Smooth muscle cell of the brain vasculature (primary cell): ENCODE measurements at places on chromosomes 4 and X.

GRCh38 chrX:133188631-133189030, 29.5 kb downstream of the TFDP3 start:
- DNase-seq = no peak

GRCh38 chr4:157918036-157918832, 254.6 kb downstream of the GASK1B start:
- DNase-seq = no peak

DNA sequence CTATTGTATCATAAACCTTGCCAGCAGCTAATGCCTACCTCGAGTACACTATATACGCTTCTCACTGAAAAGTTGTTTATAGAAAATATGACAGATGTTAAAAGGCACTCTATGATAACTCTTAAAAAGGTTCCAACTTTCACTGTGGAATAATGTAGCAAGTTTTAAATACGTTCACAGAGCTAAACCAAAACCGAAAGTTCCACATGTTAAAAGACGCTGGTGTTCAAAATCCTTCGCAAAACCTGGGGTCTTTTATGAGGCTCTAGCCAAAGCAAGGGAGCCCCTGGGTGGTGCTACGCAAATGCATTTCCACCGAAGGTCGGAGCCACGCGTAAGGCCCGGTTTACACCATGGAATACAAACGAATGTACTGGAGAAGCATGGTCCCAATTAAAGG, 103.7 kb upstream of the TENM3 start:
- DNase-seq = no peak

GRCh38 chr4:38831653-38832052, 25.0 kb downstream of the TLR6 start:
- DNase-seq = no peak

GRCh38 chr4:25020236-25020635, 10.5 kb downstream of the LGI2 start:
- no peak for DNase-seq

DNA sequence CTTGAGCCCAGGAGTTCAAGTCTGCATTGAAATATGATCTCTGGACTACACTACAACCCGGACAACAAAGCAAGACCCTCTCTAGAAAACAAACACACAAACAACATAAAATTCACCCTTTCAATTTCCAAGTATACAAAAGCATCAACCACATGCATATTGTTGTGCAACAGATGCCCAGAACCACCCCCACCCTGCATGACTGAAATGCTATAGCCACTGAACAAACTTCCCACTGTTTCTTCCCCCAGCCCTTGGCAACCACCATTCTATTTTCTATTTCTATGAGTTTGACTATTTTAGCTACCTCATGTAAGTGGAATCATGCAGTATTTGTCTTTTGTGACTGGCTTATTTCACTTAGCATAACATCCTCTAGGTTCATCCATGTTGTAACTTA, 14.2 kb upstream of the C4orf51 start:
- no peak for DNase-seq

- DNase-seq = no peak
Measured at GRCh38 chrX:149799095-149799714, 17.5 kb downstream of the MAGEA9 start.

DNA sequence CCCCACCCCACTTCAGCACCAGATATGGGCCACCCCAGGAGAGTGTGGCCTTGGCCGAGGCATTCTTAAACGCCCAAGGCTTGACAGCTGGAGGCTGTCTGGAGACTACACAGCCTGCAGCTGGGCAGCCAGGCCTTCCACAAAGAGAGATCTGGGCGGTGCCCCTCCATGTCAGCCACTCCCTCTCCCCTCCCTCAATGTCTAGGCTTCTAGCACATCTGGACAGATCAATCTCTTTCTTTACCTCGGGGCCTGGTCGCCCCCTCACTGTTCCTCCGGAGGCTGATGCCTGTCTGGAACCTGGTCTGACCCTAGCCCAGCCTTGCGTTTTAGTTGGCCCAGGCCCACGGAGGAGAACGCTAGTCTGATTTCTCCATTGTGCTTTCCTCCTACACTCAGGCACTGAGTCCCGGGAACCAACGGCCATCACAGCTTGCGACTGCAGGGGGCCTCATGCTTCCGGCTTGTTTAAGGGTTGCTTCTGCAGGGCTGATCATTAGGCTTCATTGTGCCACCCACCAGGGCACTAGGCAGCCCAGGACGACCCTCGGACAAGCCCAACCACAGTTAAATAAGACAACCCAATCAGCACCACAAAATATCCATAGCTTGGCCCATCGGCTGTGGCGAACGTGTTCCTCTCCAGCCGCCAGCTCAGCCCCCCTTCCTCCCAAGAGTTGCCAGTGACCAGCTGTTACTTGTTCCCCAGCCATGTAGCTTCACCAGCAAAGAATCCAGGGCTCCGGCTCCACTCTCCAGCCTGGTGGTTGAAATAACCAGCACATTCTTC, 200.6 kb downstream of the BCOR start:
- DNase-seq = no peak

- no peak for DNase-seq
Measured at GRCh38 chr4:107270614-107271013, 234.5 kb upstream of the DKK2 start.

- DNase-seq = peak; percentile 17
Measured at GRCh38 chr4:78293821-78294301, 236.7 kb downstream of the FRAS1 start.

GRCh38 chrX:8867406-8867805, 66.2 kb upstream of the FAM9A start:
- DNase-seq = no peak

- DNase-seq = no peak
Measured at GRCh38 chr4:31917334-31917733, 1197.2 kb downstream of the PCDH7 start.

DNA sequence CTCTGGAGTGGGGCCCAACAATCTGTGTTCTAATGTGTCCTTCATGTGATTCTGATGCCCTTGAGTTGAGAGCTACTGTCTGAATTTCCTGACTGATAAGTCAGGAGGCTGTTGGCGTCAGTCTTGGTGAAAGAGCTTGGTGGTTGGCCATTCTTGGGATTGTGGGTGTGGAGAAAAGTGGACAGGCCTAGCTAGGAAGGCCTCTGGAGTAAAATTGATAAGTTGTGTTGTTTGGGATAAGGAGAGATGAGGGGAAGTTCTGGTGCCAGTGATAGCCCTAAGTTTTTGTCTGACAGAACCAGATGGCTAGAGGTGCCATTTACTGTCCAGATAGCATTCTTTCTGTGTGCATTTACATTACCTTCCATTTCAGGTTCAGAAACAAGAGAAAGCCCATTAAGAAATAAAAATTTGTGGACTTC, 11.7 kb downstream of the NSD2 start:
- no peak for DNase-seq

DNA sequence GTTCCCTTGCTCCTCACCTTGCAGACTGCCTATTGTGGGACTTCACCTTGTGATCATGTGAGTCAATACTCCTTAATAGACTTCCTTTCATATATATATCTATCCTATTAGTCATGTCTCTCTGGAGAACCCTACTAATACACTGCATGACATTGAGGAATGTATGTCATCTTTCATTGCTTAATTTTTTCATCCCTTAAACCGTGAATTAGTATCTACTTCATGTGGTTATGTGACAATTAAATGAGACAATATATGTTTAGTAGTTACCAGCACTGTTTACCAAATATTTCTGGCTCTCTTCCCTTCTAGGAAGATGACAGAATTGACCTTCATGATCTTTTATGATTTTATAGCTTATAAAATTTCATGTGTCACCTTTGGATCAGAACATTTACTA, 759.5 kb downstream of the GRXCR1 start:
- DNase-seq = no peak

DNA sequence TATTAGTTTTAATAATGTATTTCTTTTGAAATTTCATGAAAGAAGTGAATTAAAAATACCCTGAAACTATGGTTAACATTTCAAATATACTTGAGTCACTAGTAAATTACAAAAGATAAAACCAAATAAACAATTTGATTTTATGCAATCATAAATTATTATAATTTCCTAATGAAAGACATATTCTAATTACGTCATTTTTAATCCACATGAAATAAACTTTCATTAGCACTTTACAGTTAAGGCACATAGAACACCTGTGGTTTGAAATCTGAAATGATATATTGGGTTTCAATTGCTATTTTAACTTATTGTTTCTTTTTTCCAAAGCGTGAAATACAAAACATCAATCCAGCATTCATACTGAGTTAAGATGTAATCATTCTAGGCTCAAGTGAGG, 1492.5 kb upstream of the PABPC4L start:
- no peak for DNase-seq

GRCh38 chrX:73239242-73239641, 24.6 kb upstream of the NAP1L2 start:
- no peak for DNase-seq

DNA sequence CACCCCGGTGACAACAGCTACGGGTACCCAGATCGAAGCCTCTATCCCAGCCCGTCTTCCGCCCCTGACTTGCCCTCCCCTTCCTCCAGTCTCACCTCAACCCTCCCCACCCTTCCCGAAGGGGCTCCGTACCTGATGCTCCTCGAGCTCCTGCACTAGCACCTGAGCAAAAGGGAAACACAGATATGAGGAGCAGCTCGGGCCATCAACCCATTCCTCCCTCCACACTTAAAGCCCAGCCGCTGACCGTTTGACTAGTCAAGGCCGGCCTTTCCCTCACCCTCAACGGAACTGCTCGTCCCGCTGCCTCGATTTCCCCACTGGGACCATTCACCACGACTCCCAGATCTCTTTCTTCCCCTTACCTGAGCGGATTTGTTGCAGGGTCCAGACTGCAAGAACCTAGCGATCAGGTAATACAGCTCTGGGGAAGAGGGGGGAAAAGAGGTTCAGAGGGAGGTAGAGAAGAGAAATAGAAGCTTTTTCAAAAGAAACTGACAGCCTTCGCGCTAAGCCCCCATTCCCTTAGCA, 731 bp downstream of the BRWD3 start:
- DNase-seq = no peak

- no peak for DNase-seq
Measured at GRCh38 chr4:152992027-152992426, 55.9 kb downstream of the FHDC1 start.

GRCh38 chr4:123740236-123740635, 343.6 kb downstream of the SPRY1 start:
- DNase-seq = no peak
